CD4-positive, CD25-positive, alpha-beta regulatory T cell (primary cell): ENCODE measurements at places on chromosomes 12 and 14. TPM values are rescaled to one million over a fixed set of nuclear protein-coding genes. Genes with fewer than 3 reads are reported as not detected.

DNA sequence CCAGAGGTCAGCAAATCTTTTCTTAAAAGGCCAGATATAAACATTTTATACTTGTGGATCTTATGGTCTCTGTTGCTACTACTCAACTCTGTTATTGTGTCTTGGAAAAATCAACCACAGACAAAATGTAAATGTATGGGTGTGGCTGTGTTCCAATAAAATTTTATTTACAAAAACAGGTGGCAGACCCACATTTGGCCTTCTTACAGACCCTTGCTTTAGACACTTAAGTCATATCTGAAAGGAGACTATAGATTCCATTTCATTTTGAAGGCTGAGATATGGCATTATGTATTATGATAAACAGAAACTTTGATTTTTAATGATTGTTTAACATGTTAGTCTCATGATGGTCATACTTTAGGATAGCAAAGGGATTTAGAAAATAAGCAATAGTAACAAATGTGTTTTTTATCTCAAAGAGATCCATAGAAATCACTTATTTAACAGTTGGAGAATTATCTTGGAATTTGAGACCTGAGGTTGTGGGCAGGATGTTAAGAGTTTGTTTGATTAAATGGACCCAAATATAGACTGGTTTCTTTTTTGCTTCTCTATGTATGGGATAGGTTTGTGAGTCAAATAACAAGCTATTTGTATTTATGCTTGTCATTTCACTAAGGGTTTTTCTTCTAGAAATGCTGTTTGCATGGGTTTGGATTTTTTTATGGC is 51.2 kb downstream of the PPFIBP1 start:
- DNase-seq: no peak

DNA sequence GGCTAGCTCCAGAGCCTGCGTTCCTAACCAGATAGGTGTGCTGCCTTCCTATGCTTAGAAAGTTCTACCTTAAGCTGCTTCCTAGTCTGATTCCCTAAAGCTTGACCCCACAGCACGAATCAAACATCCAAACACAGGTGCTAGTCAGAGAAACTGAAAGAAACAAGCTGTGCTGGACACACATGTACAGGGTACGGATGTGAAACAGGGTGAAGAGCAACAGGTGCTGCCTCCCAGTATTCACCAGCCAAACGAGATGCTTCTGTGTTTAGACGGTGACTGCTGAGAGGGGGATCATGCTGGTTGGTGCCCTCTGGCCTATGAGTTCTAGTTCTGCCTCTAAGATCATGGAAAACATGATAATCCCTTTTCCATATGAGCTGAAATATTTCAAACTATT is 105.3 kb downstream of the GRIP1 start:
- no peak for DNase-seq

- no peak for DNase-seq
Measured at GRCh38 chr14:91257328-91258010, 13.0 kb upstream of the GPR68 start.

- no peak for DNase-seq
Measured at GRCh38 chr12:68291396-68292036, 38.1 kb upstream of the IL22 start.

The TAS2R43 gene
- total RNA-seq: 0.79 TPM

DNA sequence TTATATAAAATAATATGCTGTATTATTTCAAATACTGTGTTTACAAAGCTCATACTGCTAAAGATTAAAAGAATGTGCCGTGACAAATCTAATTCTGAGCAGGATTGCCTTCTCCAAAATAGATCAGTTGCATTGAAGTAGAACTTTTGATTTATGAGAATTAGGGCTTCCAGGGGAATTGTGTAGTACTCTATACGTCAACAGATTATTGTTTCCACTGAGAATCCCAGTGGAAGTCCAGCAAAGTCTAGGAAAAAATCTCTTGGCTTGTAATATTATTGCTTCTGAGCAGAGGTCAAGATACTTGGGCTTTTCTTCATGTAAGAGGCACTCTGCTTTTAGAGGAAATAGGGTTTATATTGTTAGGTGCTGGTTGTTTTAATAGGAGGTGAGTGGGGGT is 133.9 kb downstream of the TRHDE start:
- DNase-seq: no peak

The ACSM4 gene
- not detected for total RNA-seq

DNA sequence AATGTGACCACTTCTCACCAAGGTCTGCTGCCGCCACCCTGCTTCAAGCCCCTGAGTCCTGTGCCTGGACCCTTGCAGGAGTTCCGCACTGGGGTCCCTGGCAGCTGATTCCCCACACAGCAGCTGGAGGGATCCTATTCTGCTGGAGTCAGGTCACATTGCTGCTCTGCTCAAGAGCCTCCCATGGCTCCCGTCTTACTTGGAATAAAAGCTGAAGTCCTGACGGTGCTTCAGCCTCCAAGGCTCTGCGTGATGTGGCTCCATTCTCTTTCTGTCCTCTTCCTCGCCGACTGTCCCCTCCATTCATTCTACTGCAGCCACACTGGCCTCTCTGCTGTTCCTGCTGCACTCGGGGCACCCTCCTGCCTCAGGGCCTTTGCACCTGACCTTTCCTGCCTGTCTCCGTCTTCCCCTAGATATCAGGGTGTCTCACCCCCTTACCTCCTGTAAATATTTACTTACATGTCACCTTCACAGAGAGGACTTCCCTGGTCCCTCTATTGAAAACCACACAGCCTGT is 7.6 kb upstream of the SDSL start:
- DNase-seq: no peak

DNA sequence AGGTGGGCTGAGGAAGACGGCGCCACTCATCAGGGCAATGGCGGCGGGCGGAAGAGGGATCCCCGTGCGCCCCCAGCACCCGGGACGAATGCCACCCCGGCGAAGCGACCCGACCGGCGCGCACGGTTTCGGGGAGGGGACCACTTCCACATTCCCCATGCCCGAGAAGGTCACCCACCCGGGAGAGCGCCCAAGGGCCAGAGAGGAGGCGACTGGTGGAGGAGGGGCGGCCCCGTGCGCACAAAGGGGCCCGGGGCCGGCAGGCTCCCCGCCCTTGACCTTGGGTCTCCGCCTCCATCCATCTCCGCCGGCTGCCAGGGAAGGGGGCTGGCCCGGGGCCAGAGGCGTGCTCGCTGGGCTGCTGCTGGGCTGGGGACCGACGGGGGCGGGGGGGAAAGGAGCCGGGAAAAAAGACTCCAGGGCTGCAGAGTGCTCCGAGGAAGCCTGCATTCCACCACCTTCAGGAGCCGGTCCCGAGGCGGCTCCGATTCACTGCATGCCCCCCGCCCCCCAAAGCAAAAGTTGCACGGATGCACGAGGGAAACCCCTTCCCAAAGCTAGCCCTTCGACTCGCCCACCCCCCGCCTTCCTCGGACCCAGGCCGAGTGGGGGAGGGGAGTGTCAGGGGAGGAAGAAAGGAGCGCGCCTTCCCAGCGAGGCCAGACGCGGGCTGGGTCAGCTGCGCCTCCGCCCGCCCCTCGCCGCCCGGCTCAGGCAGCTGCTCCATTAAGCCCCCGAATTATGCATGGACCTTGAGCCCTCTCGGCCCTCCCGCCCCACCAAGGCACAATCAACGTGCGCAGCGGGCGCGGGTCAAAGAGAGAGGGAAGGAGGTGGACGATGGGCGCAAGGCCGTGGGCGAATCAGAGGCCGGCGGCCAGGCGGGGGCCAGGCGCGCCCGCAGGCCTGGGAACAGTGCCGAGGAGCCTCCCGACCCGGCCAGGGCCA is 26.2 kb downstream of the BCL11B start:
- no peak for DNase-seq

GRCh38 chr12:88299567-88300101 is 157.5 kb downstream of the TMTC3 start:
- DNase-seq: no peak

DNA sequence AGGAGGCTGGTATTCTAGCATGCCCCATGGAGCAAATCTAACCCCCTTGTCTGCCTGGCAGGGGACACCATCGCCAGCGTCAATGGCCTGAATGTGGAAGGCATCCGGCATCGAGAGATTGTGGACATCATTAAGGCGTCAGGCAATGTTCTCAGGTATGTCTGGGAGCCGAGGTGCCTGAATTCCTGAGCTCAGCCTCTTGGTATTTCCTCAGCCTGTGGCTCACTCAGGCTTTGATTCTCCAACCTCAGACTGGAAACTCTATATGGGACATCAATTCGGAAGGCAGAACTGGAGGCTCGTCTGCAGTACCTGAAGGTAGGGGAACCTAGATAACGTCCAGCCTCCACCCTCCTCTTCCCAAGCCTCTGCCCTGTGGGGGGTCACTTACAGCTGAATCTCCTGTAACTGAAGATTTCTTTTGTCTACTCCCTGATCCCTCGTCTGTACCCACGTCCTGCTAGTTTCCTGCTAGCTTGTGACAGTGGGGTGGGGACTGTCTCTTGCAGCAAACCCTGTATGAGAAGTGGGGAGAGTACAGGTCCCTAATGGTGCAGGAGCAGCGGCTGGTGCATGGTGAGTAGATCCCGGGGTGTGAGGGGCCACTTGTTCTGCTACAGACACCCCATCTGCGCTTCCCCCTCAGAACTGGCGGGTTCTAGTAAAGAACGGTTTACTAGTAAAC is 7.0 kb downstream of the TAMALIN start:
- no peak for DNase-seq

The ZNF740 gene
- 32.6 TPM for total RNA-seq

The FLVCR2 gene
- 5.4 TPM for total RNA-seq

The SLC17A8 gene
- total RNA-seq: not detected

- DNase-seq: no peak
Measured at GRCh38 chr14:97408937-97409815, 612.0 kb downstream of the VRK1 start.

GRCh38 chr14:99125616-99126431 is 146.2 kb downstream of the BCL11B start:
- DNase-seq: no peak

GRCh38 chr12:105946493-105946901 is 192.3 kb downstream of the NUAK1 start:
- DNase-seq: no peak

The MIPOL1 gene
- total RNA-seq: not detected

DNA sequence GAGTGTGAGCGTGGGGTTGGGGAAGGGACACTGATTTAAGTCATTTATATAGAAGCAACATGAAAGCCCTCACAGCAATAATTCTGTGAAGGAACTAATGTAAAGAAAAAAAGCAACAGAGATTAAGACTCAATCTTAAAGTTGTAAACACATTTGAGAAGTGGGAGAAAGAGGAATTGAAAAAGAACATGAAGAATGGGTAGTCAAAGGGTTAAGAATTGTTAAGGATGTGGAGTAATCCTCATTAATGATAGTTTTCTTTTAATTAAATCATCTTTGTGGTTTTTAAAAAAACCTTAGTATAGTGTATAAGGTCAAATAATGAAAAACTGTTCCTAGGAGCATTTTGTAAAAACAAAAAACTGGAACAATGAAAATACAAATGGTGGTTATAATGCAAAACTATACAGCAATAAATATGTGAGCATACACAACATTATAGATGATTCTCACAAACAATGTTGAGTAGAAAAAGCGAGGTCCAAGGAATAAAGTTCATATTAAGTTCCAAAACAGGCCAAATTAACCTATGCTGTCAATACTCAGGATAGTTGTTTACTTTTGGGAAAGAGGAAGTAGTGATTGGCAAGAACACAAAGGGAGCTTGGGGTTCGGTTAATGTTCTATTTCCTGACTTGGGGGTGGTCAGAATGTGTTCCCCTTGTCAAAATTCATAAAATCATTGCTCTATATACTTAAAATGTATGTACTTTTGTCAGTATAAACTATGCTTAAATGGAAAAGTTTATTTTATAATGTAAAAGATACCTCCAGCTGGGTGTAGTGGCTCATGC is 120.4 kb upstream of the ATF7IP start:
- no peak for DNase-seq

DNA sequence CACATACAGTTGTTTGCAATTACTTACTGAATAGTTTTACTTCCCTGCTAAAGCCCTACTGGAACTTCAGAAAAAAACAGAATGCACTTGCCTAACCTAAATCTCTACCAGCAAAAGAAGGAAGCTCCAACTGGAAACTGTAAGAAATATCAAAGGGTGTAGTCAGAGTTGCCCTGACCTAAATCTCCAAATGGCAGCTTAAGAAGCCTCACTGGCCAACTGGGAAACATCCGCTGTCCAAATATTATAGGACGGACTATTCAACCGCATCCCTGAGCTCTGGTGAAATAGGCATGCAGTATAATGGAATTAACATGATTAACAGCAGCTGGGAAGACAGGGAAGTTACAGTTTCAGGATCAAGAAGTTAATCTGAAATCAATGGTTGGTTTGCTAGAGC is 24.3 kb downstream of the ANAPC7 start:
- no peak for DNase-seq

- no peak for DNase-seq
Measured at GRCh38 chr14:26905229-26905628, 307.4 kb upstream of the NOVA1 start.

The DPPA3 gene
- not detected for total RNA-seq

DNA sequence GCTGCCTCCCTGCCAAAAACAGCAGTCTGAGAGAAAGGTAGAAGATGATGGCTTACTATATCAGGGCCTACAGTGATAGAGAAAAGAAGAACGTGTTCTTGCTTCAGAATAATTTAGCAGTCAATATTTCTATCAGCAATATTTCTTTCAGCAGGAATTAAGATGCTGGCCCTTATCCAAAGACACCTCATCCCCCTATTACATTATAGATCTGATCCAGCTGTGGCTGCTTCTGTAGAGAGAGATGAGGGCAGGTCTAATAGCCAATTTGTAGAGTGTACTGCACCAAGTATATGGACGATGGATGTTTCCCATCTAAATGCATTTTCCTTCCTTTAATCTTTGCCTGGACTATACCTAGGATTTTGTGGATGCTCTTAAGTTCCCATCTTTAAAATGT is 451.7 kb downstream of the NPAS3 start:
- no peak for DNase-seq

GRCh38 chr12:14950982-14951746 is 10.2 kb downstream of the ARHGDIB start:
- DNase-seq: no peak

DNA sequence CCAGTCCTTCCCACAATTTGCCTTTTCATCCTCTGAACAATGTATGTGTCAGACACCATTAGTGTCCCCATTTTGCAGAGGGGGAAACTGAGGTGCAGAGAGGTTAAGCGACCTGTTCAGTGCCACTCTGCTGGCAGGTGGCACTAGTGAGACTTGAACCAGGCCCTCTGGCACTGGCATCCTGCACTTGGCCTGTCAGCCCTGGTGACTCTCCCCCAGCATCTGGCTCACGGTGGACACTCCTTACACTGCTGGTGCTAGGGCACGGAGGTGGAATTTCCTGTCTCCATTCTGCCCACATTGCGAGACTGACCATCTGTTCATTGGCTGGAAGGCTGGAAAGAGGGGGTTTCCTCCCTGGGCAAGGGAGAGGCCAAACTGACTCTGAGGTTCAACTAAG is 48.7 kb downstream of the CCNK start:
- DNase-seq: no peak

GRCh38 chr12:56220611-56221231 is 1.0 kb downstream of the RNF41 start:
- DNase-seq: no peak

The CCDC198 gene
- total RNA-seq: not detected

- DNase-seq: no peak
Measured at GRCh38 chr12:32397696-32398095, 1.7 kb upstream of the FGD4 start.

The ART4 gene
- total RNA-seq: not detected

- no peak for DNase-seq
Measured at GRCh38 chr14:33629792-33630191, 321.1 kb downstream of the EGLN3 start.
